ENCODE measurements at places on chromosomes 6 and 20.

- DNase-seq = no peak
These were observed 16.3 kb downstream of the ZNF76 start for GRCh38 chr6:35275744-35276260.

- no peak for DNase-seq
These were observed 44.8 kb upstream of the SLC17A4 start for GRCh38 chr6:25709761-25710160.

DNA sequence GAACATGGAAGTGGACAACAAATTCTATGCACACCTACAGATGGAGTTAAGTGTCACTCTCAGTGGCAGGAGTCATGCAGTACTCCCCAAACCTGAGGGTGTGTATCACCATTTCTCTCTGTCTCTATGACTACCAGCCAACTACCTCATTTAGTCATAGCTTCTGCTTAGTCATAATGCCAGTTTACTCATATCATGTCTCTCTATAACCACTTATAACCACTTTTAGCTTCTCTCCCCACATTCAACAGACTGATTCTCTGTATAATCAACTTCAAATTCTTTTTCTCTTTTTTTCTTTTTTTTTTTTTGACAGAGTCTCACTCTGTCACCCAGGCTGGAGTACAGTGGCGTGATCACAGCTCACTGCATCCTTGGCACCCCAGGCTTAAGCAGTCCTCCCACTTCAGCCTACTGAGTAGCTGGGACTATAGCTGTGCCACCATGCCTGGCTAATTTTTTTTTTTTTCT is 13.8 kb upstream of the GTF3C6 start:
- peak; percentile 78 for DNase-seq

DNA sequence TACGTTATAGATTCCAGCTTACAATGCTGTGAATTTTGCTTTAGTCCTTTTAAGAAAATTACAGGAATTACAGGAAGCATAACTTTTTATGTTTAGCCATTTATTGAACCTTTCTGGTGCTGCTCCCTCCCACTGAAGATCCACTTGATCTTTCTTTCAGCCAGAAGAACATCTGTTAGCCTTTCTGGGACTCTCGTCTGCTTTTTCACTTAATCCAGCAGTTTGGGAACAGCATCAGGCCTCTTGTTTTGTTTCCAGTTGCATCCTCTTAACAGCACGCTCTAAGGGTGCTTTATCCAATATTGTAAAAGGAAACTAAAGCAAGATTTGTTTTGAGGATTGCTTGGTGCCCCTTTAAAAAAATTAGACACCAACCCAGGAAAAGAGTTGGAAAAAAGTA is 10.3 kb upstream of the CYP24A1 start:
- no peak for DNase-seq

DNA sequence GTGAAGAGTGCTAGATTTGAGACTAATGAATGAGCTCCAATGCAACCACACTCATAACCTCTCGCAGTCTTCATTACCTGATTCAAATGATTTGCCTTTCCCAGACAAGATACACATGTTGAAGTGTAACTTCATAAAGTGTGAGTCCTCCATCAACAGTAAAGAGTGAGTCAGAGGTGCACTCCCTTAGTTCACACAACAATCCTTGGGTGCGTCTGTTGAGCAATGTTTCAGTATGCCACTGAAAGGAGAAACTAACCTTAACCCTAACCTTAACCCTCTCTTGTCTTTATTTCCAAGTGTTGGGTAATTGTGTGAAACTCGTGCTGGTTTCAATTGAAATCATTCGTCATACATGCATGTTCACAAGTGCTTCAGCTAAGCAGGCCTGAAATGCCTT is 21.0 kb upstream of the RIN2 start:
- DNase-seq = no peak

- no peak for DNase-seq
These were observed 149.5 kb upstream of the MAFB start for GRCh38 chr20:40838509-40838908.

DNA sequence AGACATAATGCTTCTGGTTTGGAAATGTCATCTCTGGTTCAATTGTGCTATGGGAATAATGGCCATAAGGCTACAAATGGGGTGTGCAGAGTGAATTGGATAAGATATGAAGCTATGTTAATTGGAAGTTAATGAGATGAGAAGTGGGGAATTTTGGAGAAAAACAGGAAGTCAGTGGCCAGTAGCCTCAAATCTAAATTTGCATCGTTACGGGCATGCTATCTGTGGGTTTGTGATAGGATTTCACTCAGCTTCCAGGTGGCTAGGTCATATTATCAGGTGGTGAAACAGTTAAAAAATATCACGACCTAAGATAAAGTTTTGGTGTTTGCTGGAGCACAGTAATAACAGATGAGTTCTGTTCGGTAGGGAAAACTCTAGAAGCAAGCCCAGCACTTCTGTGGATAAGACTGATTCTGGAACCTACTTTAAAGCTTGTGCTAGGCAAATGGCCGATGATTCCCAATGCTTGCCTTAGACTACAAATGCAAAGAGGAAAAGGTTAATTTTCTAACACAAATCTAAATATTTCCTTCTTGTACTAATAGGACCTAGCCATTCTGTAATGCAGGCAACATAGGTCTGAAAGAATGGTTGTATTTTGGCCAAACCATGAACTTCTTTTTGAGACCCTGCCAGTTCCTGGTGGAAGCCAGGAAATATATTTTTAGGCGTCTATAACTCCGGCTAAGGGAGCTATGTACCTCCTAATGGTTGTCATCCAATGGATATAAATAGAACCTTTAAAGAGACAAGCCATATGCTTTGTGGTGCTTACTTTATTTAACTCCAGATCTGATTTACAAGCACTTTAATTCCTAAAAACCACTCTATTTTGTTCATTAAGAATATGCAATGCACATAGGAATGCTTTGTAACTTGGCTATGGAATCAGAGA is 111.0 kb downstream of the PLCB1 start:
- DNase-seq = no peak

GRCh38 chr6:170143401-170144150 is 147.3 kb downstream of the DLL1 start:
- DNase-seq = no peak

DNA sequence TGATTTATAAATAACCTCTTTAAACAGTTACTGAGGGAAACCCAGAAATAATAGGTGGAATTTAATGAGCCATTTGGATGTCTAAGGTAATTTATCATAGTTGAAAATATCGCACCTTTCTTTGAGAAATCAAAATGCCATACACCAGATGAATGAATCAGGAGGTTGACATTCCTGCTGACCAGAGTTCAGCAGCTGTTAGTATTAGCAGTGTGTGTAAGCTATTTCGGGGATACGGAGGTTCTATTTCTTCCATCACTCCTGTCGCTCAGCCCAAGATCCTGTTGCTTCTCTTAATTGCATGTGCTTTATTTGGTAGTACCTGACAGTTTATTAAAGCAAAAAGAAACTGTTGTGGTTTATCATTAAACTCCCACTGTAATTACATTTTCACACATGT is 67.1 kb downstream of the HDGFL1 start:
- DNase-seq = no peak

DNA sequence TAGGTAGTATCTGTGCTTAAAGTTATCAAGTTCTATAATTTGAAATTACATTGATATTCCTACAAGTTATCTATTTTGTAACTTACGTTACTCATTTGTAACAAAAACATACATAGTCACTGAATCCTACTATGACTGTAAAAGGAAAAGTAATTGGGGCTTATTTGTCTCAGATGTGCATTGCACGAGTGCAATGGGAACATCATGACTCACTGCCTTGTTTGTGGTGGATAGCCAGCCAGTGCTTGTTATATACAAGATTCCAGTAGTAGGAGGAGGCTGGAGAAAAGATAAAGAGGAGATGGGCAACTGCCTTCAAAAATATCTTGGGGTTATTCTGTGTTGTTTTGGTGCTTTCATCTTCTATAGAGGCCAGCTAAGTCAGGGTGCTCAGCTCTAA is 164.1 kb downstream of the RNF144B start:
- DNase-seq = no peak

- no peak for DNase-seq
These were observed 1.6 kb downstream of the TOX2 start for GRCh38 chr20:43916073-43916880.

- no peak for DNase-seq
These were observed 15.6 kb downstream of the GABRR2 start for GRCh38 chr6:89299466-89299850.

GRCh38 chr6:26613689-26614683 is 17.2 kb downstream of the ABT1 start:
- DNase-seq = no peak

Data from CD4-positive, alpha-beta T cell treated with Interleukin-4 for 4 hours (primary cell).